ENCODE measurements at places on chromosomes 6 and 20. TPM values are rescaled to one million over a fixed set of nuclear protein-coding genes. Genes with fewer than 3 reads are reported as not detected.

- H3K27ac ChIP-seq = no peak overlapping the region
- DNase-seq = no peak
- no peaks in the 10 kb centered on the region for H3K4me1 ChIP-seq
- H3K36me3 ChIP-seq = no peaks in the 10 kb centered on the region
- no peak overlapping the region for H3K4me3 ChIP-seq
These were observed 98.2 kb upstream of the ESR1 start for GRCh38 chr6:151709329-151709728.

DNA sequence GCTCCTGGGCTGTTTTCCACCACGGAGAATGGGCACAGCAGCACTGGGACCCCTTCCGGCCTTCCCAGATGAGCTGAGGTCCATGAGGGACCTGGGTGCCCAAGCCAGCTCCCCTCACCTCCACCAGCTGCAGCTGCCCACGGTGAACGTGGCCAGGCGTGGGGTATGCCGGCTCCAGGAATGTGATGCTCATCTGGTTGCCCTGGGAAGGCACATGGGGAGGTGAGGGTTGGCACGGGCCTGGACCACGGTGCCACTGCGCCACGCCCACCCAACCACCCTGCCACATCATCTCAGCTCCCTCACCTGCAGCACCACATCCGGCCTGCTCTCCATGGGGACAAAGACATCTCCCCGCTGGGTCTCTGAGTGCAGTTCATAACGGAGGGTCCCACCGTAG is 23.8 kb downstream of the ADRM1 start:
- peaks cover 100% of the 10 kb centered on the region for H3K36me3 ChIP-seq
- no peaks in the 10 kb centered on the region for H3K27me3 ChIP-seq
- DNase-seq = no peak
- no peaks in the 10 kb centered on the region for H3K4me1 ChIP-seq

- H3K27me3 ChIP-seq = no peaks in the 10 kb centered on the region
- no peak overlapping the region for H3K4me3 ChIP-seq
- no peaks in the 10 kb centered on the region for H3K4me1 ChIP-seq
- H3K36me3 ChIP-seq = peaks cover 71% of the 10 kb centered on the region
- H3K27ac ChIP-seq = no peak overlapping the region
- DNase-seq = no peak
These were observed 20.1 kb downstream of the SEC23B start for GRCh38 chr20:18527836-18528235.

- H3K27me3 ChIP-seq = no peaks in the 10 kb centered on the region
- H3K4me3 ChIP-seq = no peak overlapping the region
- H3K36me3 ChIP-seq = no peaks in the 10 kb centered on the region
These were observed 46.3 kb upstream of the HMGN3 start for GRCh38 chr6:79280756-79281155.

DNA sequence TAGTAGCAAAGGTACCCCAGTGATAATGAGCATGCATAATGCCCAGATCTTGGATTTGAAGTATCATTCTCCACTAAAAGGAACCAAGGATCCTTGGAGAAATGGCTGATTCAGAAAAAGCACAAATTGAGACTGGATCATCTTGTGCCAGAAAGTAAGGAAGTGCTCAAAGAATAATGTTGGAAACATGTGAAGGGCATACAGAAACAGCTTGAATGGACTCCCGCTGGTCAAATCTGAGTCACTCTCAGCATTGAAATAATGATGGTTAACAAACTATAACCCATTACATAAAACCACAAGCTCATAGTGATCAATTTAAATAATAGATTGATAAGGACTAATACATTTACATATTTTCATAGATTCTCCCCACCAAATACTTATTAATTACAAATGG is 3.6 kb upstream of the OSTM1 start:
- H3K4me1 ChIP-seq = peaks cover 14% of the 10 kb centered on the region
- H3K36me3 ChIP-seq = no peaks in the 10 kb centered on the region
- H3K27me3 ChIP-seq = no peaks in the 10 kb centered on the region
- no peak overlapping the region for H3K27ac ChIP-seq
- H3K4me3 ChIP-seq = no peak overlapping the region
- DNase-seq = no peak

The PTGIS gene
- 97.6 TPM for total RNA-seq

The FNDC11 gene
- 0.55 TPM for total RNA-seq

DNA sequence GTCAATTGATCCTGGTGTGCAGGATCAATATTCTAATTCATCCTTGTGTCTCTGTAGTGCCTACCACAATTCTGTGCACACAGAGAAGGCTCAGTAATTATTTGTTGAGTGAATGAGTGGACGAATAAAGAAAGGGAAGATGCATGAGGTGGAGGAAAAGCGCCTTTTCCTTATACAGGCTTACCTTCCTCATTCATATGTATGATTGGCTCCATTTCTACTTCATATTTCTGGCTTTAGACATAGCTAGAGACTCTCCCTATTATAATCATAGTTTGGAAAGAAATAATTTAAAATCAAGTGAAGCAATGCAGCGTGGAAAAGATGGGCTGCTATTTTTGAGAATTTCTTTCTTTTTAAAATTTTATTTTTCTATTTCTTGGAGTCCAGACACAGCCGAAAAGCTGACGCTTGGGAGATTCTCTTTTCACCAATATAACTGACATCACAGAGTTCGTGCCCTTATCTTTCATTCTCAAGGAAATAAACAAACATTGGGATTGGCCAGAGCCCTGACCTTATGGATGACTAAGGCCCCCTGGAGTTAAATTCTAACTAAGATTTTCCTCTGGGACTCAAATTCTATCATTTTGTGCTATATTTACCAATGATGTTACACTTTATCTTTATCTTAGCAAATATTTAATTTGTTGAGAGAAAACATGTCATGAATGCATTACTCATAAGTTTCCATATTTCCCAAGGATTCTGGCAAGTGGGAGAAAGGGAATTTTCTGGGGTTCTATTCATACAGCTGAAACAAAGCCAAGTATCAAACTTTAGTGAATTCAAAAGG is 48.1 kb downstream of the PRL start:
- no peaks in the 10 kb centered on the region for H3K27me3 ChIP-seq
- no peaks in the 10 kb centered on the region for H3K4me1 ChIP-seq
- no peaks in the 10 kb centered on the region for H3K36me3 ChIP-seq
- no peak overlapping the region for H3K27ac ChIP-seq

The SMPD2 gene
- total RNA-seq = 4.6 TPM

The MROH8 gene
- 11.1 TPM for total RNA-seq

DNA sequence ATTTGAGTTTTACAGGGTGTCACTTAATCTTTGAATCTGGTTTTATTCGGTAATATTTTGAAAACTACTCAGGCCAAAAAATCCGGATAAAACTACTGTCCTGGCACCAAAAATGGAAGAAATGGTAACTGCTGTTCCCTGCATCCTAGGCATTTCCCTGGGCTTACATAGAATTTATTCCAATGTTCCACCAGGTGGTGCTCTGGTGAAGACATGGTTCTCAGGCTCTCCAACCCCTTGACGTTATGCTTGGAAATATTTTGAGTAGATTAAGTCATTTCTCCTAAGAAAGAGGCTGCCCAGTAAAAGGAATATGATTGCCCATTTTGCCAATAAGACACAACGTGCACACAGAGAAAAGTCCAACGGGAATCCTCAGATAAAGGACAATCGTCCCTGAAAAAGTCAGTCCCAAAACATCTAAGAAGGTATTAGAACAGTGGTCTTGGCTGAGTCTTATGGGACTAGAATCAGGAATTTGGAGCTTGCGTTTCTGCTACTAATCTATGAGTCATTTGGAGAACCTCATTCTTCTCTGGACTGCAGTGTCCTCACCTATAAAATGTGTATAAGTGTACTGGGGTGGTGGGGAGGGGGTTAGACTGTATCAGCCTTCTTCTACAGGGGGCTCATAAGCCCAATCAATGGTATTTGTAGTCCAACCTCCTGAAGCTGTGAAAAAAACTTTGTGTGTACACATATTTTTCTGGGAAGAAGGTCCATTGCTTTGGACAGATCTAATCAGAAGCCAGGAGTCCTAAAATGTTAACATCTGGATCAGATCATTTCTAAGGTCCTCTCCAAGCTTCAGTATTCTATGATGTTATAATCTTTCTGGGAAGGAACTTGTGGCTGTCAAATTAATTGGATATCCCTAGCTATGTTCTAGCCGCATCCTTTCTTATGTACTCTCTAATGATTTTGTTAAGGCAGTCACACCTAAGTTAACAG is 131.0 kb upstream of the BMP2 start:
- H3K27ac ChIP-seq = no peak overlapping the region
- no peak overlapping the region for H3K4me3 ChIP-seq
- H3K36me3 ChIP-seq = no peaks in the 10 kb centered on the region
- no peaks in the 10 kb centered on the region for H3K4me1 ChIP-seq

The CYP24A1 gene
- total RNA-seq = not detected

- H3K4me1 ChIP-seq = no peaks in the 10 kb centered on the region
- no peak for DNase-seq
- no peak overlapping the region for H3K27ac ChIP-seq
- peaks cover 15% of the 10 kb centered on the region for H3K36me3 ChIP-seq
- H3K27me3 ChIP-seq = no peaks in the 10 kb centered on the region
These were observed 99.2 kb downstream of the IRAK1BP1 start for GRCh38 chr6:78966542-78966941.

The OPRM1 gene
- 0.49 TPM for total RNA-seq

DNA sequence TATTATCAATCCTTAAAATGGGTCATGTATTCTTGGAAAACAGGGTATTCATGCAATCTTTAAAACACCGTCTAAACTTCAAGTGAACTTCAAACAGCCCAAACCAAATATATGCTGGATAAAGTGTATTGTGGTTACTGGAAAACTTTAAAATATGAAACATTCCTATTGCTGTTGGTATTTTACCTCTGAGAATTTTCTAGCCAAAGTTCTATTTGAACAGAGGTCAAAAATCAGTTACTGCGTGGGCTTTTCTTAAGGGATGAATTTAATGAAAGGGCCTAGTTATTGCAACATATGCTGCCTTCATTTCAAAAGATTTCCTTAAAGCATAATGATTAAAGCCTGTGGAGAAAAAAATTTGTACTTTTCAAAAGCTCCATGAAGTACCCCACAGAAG is 436.0 kb downstream of the PLCB1 start:
- no peaks in the 10 kb centered on the region for H3K27me3 ChIP-seq
- no peak for DNase-seq
- no peak overlapping the region for H3K27ac ChIP-seq
- H3K4me1 ChIP-seq = no peaks in the 10 kb centered on the region
- H3K4me3 ChIP-seq = no peak overlapping the region
- no peaks in the 10 kb centered on the region for H3K36me3 ChIP-seq

GRCh38 chr6:36639171-36639808 is 39.2 kb upstream of the CDKN1A start:
- H3K27me3 ChIP-seq = no peaks in the 10 kb centered on the region
- no peaks in the 10 kb centered on the region for H3K36me3 ChIP-seq
- H3K4me3 ChIP-seq = no peak overlapping the region
- peaks cover 17% of the 10 kb centered on the region for H3K4me1 ChIP-seq
- no peak overlapping the region for H3K27ac ChIP-seq

DNA sequence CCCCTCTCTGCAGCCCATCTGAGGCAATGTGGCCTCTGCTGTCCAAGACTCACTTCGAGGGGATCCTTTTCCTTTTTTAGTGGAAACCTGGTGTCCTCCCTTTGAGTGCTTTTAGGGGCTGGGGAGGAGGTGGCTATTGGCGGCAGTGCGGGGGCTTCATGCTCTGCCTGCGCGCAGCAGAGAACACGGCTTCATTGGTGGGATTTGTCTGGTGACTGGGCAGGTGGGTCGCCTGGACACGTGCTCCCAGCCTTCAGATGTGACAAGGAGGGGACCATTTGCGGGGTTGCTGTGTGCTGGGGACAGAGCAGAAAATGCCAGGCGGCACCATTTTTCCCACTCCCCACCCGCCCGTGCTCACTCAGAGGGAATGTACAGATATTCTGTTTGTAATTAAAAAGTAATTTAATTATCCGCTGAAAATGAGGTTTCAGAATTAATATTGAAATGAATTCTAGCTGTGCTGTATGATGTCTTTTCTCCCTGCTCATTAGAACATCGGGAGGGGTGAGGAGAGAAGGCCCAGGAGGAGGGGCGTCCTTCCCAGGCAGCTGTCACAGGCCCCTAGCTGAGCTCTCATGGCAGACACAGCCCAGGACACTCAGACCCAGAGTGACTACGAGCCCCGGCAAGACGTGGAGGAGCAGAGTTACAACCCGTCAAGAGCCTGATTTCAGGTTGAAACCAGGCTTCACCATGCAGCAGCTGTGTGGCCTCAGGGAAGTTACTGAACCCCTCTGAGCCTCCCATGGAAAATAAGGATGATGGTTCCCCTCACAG is 417.2 kb upstream of the SULF2 start:
- no peak overlapping the region for H3K4me3 ChIP-seq
- H3K27ac ChIP-seq = no peak overlapping the region
- DNase-seq = no peak
- peaks cover 3% of the 10 kb centered on the region for H3K4me1 ChIP-seq
- H3K36me3 ChIP-seq = no peaks in the 10 kb centered on the region

DNA sequence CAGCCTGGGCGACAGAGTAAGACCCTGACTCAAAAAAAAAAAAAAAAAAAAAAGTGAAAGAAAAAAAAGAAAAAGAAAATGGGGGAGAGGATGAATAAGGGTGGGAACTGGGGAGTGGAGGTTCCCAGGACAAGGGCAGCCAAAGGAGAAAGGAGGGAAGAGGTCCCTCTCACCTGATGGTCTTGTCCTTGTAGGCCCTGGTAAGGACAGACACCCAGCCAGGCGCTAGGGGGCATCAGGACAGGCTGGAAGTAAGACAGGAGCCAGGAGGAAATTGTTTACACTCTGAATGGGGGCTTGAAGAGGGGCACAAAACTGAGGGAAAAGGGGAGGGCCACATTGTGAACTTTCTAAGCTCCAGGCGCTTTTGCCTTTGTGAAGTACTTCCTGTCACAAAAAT is 2.3 kb upstream of the ALDH5A1 start:
- no peak for DNase-seq
- H3K36me3 ChIP-seq = no peaks in the 10 kb centered on the region
- H3K4me1 ChIP-seq = peaks cover 25% of the 10 kb centered on the region
- H3K27ac ChIP-seq = no peak overlapping the region

The NNAT gene
- total RNA-seq = 82.8 TPM

DNA sequence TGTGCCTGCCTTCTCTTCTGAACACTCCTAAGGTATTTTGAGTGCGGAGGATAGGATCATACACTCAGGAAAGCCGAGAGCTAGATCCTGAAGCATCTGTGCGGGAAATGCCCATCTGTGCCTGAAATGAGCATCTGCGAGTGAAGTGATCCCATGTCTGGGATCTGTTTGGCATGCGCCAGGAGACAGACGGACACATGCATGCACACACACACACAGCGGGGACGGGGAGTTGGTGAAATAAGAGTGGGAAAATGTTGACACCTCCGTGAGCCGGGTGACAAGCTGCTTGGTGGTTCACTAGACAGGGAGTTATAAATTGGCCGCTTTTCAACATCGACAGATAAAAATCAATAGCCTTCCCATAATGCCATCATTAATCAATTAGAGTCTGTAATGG is 13.8 kb downstream of the SYNJ2 start:
- DNase-seq = no peak
- peaks cover 35% of the 10 kb centered on the region for H3K4me1 ChIP-seq
- no peaks in the 10 kb centered on the region for H3K36me3 ChIP-seq
- no peaks in the 10 kb centered on the region for H3K27me3 ChIP-seq

GRCh38 chr6:136718476-136718875 is 73.8 kb downstream of the MAP3K5 start:
- no peaks in the 10 kb centered on the region for H3K27me3 ChIP-seq
- DNase-seq = no peak
- H3K4me3 ChIP-seq = no peak overlapping the region

The ESF1 gene
- 16.8 TPM for total RNA-seq

The SLC17A1 gene
- not detected for total RNA-seq

- H3K36me3 ChIP-seq = no peaks in the 10 kb centered on the region
- H3K27ac ChIP-seq = peak overlapping the region; percentile 67
- H3K27me3 ChIP-seq = no peaks in the 10 kb centered on the region
- H3K4me3 ChIP-seq = no peak overlapping the region
These were observed 140.4 kb downstream of the UST start for GRCh38 chr6:148887181-148887580.

- no peak overlapping the region for H3K27ac ChIP-seq
- no peak for DNase-seq
- H3K4me3 ChIP-seq = no peak overlapping the region
- no peaks in the 10 kb centered on the region for H3K27me3 ChIP-seq
These were observed 82.5 kb upstream of the CCDC28A start for GRCh38 chr6:138690975-138691594.
